Renal pelvis (tissue), 12 donors: ENCODE measurements at places on chromosomes 7 and 10. TPM values are rescaled to one million over a fixed set of nuclear protein-coding genes. Genes with fewer than 3 reads are reported as not detected.

Gene WDR86
- 34.9 TPM for polyA plus RNA-seq

Gene POM121C
- 65.4 TPM for polyA plus RNA-seq

Gene NMT2
- 35.2 TPM for polyA plus RNA-seq

Gene NEBL
- 92.3 TPM for polyA plus RNA-seq

Gene ACBD7
- 5.0 TPM for polyA plus RNA-seq

Gene RTKN2
- polyA plus RNA-seq: 12.1 TPM

Gene CHCHD3
- polyA plus RNA-seq: 84.0 TPM

Gene PNLIPRP2
- not detected for polyA plus RNA-seq

Gene AKR1C4
- not detected for polyA plus RNA-seq

Gene VWA2
- 2.8 TPM for polyA plus RNA-seq

Gene GIMAP5
- polyA plus RNA-seq: 6.1 TPM

Gene LGI1
- 5.1 TPM for polyA plus RNA-seq

Gene LLCFC1
- 0.61 TPM for polyA plus RNA-seq

Gene TUBAL3
- polyA plus RNA-seq: 0.16 TPM

Gene SEM1
- polyA plus RNA-seq: 162 TPM

Gene AS3MT
- 23.1 TPM for polyA plus RNA-seq

Gene SH2D4B
- polyA plus RNA-seq: 0.07 TPM

Gene PRTFDC1
- 34.5 TPM for polyA plus RNA-seq

Gene CHST3
- polyA plus RNA-seq: 16.3 TPM

Gene ZNF117
- 58.3 TPM for polyA plus RNA-seq

Gene VWDE
- 4.5 TPM for polyA plus RNA-seq

Gene SNX10
- 14.5 TPM for polyA plus RNA-seq

Gene CPA4
- polyA plus RNA-seq: 0.13 TPM

Gene ACTL6B
- polyA plus RNA-seq: not detected

Gene NACAD
- polyA plus RNA-seq: 9.4 TPM

Gene ASL
- polyA plus RNA-seq: 38.1 TPM

Gene FAM25G
- polyA plus RNA-seq: not detected

Gene ABCB1
- 25.8 TPM for polyA plus RNA-seq
